ENCODE measurements at places on chromosomes 5 and 9.
A peak's percentile ranks its signal among the peaks of the same experiment; 100 is the strongest.

DNA sequence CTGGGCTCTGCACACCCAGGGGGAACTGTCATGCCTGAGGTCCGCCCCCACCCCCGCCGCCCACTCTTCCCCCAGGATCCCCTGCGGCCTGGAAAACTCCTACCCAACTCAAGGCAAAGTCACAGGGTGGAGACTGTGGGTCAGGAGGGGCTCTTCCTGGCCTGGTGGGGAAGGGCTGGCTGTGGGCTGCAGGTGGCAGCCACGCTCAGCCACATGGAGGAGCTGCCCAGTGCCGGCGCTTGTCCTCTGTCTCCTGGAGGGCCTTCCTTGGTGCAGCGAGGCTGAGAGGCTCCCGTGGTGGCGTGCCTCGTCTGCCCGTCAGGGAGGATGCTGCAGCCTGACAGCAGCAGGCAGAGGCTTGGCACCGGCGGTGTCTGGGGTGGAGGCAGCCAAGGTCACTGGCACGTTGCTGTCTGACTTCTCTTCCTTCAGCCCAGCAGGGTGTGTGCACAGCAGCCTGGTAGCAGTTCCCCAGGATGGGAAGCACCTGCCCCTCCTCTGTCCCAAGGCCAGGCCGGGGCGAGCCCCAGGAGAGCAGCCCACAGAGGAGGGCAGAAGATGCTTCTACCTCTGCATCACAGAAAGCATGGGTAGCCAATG is 78.1 kb downstream of the ADAMTS2 start:
- DNase-seq: peak; percentile 29

DNA sequence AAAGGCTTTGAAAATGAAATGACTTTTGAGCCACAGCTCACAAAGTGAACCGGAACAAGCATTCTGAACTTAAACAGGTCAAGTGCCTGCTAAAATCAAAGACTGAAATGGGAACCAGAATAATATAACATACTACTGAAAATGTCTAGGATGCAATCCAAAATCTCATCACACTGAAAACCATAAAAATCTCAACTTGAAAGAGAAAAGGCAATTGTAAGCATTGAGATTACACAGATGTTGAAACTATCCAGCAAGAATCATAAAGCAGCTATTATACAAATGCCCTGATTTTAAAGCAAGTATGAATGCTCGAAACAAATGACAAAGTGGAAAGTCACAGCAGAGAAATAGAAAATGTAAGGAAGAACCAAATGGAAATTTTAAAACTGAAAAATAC is 211.5 kb upstream of the GAS1 start:
- DNase-seq: no peak

GRCh38 chr5:40680741-40681362 is 1.1 kb downstream of the PTGER4 start:
- DNase-seq: peak; percentile 46

DNA sequence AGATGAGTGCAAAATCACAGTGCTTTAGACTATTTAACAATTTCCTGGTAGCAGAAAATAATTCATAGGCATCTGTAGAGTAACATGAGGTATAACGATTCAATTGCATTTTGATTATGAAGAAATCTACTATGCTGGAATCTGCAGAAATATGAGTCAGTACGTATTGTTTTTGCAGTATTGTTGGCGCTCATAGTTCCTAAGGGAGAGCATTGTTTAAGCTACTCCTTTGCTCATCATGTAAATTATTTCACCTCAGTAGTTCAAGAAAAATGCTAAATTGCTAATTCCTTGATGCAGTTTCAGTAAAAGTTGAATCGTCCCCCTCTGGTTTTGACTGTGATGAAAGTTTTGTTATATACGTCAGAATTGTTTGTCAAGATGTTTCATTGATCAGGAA is 458.4 kb downstream of the HINT1 start:
- DNase-seq: no peak

DNA sequence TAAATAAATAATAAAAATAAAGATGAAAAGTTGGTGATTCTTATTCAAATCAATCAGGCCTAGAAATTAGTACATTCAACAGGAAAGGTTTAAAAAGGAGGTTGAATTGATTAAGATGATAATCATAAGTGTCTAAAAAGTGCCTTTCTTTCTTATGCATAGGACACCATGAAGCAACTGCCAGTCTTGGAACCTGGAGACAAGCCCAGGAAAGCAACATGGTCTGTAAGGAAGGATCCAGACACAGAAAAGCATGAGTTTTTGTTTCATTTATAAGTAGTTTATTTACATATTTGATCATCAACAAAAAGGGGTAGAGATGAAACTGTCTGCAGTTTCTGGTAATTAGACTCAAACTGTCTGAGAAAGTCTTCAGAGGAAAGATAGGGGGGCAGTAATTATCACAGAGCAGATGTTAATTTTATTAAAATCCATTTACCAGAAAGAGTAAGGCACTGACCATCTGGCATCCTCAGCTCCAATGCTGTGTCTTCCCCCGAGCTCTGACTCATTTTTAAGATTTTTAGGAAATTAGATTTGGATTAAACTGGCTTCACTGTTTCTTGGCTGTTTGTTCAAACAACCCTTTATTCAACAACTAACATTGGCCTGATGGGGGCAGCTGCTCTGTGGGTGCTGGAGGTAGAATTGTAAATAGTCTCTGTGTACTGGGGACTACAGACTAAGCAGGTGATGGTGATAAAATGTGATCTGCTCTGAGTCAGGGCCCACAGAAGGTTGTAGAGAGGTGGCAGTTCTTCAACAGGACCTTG is 2.7 kb downstream of the RABEPK start:
- DNase-seq: no peak

DNA sequence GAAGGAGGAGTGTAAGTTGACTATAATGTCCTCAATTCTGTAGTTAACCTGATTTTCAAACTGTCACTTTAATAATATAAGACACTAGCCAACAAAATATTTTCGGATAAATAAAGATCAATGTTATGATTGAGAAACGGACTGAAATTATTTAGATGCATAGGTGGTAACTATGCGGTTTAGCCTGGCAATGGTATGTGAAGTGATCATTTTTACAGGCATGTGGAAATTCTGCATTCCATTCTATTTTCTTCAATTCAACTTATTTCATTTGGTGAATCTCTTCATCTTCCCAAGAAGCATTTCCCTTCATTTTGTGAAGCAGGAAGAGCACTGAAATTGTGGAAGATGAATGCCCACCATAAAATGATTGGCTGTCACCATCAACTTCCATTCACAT is 1457.5 kb upstream of the CDH9 start:
- DNase-seq: no peak

DNA sequence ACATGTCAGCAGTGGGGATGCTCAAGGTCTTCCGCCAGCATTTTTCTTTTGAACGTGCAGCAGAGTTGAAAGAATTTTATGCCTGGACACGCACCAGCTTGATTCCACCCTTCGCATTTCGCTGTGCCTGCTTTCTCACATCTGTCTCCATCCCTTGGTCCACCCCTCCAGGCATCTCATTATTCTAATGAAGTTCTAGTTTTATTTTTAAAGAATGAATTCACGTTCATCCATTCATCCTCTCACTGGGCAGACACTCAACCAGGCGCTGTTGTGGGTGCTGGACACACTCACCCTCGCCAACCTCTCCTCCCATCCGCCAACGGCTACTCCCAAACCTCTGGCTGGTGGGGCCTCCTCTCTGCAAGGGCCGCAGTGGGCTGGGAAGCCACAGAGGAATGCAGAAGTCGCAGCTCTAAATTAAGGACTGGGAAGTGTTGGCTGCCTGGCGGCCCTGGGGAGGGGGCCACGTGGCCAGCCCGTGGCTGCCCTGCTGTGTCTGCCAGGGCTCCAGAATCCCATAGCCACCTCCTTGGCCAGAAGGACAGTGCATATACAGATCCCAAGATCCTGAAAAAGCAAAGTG is 6.7 kb downstream of the SUSD3 start:
- no peak for DNase-seq

GRCh38 chr5:74631081-74631953 is 9.2 kb downstream of the ENC1 start:
- no peak for DNase-seq

DNA sequence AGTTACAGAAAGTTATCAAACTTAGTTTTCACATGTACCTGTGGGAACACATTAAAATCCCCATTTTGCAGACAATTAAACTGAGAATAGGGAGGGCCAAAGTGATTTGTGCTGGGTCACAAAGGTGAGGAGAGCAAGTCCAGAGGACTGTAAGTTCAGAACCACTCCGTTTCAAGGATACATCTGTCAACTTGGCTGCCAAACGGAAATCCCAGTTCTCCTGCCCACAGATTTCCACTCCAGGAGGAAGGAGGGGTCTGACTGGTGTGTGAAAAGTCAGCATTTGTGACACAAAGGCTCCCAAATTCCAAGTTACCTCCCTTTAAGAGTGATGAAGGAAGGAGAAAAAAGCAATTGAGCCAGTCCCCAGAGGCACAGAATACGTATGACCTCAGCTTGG is 42.3 kb downstream of the PRELID2 start:
- no peak for DNase-seq

DNA sequence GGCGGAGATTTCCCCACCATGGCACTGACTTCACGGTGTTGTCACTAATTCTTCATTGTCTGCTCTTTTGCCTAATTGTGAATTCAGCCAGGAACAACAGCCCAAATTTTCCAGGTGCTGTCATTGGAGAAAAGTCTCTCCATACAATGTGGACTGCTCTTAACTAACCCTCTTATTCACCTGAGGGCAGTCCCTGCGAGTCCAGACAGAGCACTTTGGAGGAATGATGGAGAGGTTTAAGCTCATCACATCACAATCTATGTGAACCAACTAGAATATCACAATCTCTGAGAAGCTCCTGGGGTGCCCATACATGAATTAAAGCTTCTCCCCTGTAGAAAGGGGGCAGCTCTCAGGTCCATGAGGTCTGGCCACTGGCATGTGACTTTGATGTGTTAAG is 56.4 kb downstream of the MTX3 start:
- no peak for DNase-seq

DNA sequence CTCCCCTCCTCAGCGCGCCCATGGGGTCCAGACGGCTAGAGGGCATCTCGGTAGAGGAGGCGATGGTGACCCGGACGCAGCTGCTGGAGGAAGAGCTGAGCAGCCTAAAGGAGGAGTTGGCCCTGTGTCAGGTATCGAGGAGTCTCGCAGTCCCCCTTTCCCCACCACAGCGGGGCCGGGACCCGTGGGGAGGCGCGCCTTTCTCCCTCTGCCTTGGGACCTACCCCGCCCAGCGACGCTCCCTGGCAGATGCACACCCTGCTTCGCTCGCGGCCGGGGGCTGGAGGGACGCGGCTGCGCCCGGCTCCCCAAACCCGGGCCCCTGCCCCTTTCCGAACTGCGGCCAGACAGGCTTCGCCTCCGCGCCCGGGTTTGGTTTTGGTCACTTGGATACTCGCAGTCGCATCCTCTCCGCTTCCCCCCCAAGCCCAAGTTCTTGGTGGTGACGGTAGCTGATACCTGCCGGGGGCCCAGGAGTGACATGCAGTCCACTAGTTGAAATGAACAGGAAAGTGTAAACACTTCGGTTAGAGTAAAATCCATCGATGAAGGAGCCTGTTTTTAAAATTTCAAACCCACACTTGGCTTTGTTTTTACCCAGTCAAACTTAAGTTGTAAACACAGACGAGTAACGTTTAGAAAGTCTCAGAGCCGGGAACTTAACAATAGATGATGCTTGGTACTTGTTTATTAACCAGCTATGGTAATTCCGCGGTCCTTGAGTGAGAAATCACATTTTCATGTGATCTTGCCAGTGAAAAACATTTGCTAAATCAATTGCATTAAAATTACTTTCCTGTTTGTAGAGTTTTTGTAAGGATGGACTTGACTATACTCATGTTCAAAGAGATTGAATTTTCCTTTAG is 688 bp downstream of the CNTLN start:
- DNase-seq: peak; percentile 75

- DNase-seq: no peak
Measured at GRCh38 chr5:75694781-75695180, 22.5 kb downstream of the POC5 start.

GRCh38 chr9:77899679-77900354 is 131.8 kb downstream of the GNAQ start:
- DNase-seq: no peak

DNA sequence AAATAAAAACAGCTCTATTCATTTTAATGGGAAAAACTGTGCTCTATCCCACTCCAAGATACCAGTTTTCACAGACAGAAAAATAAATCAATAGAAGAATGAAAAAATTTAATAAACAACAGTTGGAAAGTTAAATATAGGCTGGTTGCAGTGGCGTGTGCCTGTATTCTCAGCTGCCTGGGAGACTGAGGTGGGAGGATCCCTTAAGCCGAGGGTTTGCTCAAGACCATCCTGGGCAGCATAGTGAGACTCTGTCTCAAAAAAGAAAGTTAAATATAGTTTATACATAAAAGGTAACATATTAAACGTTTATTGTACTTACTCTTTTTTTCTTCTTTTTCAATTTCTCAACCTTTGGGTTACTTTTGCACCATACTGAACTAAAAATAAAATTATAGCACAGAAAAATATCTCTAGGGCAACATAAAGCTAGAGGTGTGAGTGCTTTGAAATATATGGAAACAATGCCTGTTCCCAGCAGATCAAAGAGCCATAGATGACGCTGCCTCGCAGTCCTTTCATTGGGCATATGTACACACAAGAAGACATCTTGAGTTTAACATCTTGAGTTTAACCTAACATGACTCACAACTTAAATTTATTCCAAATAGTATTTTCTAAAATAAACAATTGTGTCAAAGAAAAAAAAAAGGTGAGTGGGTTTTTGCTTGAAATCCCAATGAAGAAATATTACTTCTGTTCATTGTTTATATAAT is 25.7 kb upstream of the KLF9 start:
- no peak for DNase-seq

DNA sequence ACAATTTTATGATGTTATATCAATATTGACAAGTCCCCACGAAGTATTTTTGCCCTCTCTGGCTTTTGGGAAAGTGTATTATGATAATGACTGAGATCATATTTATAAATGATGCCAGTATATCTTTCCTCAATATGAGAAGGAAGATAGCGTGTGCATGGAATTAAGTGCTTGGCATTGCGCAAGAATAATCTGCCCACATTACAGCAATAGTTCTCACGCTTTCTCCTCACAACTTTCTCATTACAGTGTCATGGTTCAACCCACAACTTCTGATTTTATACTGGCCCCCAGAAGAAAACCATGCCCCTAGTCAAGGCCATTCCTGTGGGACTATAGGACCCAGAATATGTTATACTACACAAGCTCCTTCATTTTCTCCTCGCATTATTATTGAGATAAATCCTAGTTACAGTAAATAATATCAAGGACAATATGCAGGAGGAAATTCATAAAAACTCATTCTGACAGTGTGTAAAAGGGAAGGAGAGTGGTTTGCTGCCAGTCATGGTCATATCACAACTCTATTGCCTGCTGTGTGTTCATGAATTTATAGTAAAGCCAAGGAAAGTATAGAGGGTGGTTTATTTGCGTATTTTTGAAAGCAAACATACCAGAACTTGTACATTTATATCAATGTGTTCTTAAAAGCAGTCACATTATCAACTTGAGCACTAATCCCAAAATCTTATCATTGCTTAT is 114.1 kb downstream of the PIK3R1 start:
- no peak for DNase-seq

DNA sequence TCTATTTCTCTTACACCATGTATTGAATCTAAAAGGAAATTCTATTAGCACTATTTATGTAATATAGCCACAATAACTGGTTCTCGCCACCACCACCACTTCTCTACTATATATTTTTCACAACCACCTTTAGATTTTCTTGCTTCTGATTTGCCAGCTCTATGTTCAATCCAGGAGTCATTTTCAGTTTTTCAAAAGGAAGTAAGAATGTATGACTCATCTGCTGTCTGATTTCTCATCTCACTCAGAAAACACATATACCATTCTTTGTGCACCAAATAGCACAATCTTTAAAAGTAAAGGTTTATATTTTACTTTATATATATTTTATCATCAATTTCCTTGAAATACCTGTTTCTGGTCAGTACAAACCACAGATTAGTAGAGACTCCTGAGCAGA is 1127.5 kb downstream of the TAF11L14 start:
- DNase-seq: no peak

Measured in right hindlimb (tissue), 1 donor.